ENCODE measurements at places on chromosomes 3 and 15.

DNA sequence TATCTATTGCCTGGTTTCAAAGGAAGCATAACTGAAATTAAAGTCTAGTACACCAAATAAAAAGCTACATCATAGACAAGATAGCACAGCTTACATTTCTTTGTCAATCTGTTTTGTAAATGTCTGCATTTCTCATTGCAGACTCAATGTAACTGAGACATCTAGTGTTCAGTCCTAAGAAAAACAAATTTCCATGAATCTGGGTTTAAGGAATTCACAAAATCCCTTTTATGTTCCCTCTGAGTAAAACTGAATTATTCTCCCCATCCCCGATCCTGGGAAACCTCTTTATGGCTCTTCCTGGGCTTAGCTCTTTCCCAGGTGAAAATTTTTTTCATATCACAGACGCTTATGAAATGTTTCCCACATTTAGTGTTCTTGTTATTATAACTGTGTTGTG lies 21.6 kb upstream of the RASA2 start:
- no peak overlapping the region for H3K27ac ChIP-seq
- no peaks in the 10 kb centered on the region for H3K36me3 ChIP-seq
- DNase-seq, result no peak
- no peak overlapping the region for H3K4me3 ChIP-seq
- H3K27me3 ChIP-seq, result no peaks in the 10 kb centered on the region

GRCh38 chr15:80020731-80021130 lies 38.7 kb upstream of the ZFAND6 start:
- no peaks in the 10 kb centered on the region for H3K27me3 ChIP-seq
- H3K4me1 ChIP-seq, result peaks cover 31% of the 10 kb centered on the region
- no peak for DNase-seq
- no peaks in the 10 kb centered on the region for H3K36me3 ChIP-seq

DNA sequence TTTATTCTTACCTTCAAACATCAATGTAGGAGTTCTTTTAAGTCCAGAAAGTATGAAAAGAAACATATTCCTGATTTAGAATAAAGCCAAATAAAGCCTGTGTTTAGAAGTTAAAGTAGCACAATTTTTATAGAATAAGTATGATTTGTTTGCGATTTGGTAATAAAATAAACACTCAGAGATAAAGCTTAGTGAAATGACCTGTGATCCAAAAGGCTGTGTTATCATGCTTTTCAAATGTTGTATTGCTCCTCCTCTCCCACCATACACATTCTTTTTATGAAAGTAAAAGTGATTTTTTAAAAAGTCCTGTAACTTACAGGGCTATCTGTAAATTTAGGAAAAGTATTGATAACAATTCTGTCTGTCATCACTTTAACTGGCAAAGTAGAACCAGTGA lies 138.6 kb upstream of the CGNL1 start:
- no peak for DNase-seq
- no peaks in the 10 kb centered on the region for H3K27me3 ChIP-seq
- H3K27ac ChIP-seq, result no peak overlapping the region
- H3K4me1 ChIP-seq, result no peaks in the 10 kb centered on the region

GRCh38 chr3:26353097-26353496 lies 269.5 kb upstream of the LRRC3B start:
- no peaks in the 10 kb centered on the region for H3K36me3 ChIP-seq
- H3K27ac ChIP-seq, result no peak overlapping the region
- H3K4me1 ChIP-seq, result no peaks in the 10 kb centered on the region
- H3K4me3 ChIP-seq, result no peak overlapping the region

GRCh38 chr3:132721479-132722164 lies 587 bp downstream of the NPHP3 start:
- no peak overlapping the region for H3K27ac ChIP-seq
- peak overlapping the region; percentile 62 for H3K4me3 ChIP-seq
- H3K27me3 ChIP-seq, result no peaks in the 10 kb centered on the region
- no peak for DNase-seq
- peaks cover 17% of the 10 kb centered on the region for H3K4me1 ChIP-seq

- no peaks in the 10 kb centered on the region for H3K4me1 ChIP-seq
- no peaks in the 10 kb centered on the region for H3K36me3 ChIP-seq
- H3K27me3 ChIP-seq, result no peaks in the 10 kb centered on the region
These were observed 82.9 kb upstream of the BOC start for GRCh38 chr3:113128386-113129015.

GRCh38 chr3:120473389-120473788 lies 22.6 kb upstream of the FSTL1 start:
- no peak overlapping the region for H3K4me3 ChIP-seq
- no peak for DNase-seq
- H3K36me3 ChIP-seq, result no peaks in the 10 kb centered on the region
- no peaks in the 10 kb centered on the region for H3K27me3 ChIP-seq

- peak; percentile 76 for DNase-seq
- no peaks in the 10 kb centered on the region for H3K36me3 ChIP-seq
- H3K27me3 ChIP-seq, result no peaks in the 10 kb centered on the region
- peak overlapping the region; percentile 91 for H3K27ac ChIP-seq
- peak overlapping the region; percentile 86 for H3K4me3 ChIP-seq
These were observed 827 bp downstream of the SLC25A36 start for GRCh38 chr3:140942221-140943104.

DNA sequence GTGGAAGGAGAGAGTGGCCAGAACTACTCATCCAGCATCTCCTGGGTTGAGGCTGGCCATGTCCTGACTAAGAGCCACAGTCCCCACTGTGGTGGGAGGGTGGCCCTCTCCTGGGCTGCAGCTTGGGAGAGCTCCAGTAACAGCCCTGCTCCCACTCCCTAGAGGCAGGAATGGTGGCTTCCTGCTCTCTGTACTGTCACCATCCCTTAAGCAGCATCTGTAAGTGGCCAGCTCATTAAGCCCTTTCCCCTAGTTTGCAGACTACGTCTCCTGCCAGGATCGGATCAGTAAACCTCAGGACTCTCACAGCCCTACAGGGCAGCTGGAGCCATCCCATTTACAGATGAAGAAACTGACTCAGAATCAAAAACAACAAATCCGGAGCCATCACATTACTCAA lies 30.5 kb downstream of the DNAJB8 start:
- no peaks in the 10 kb centered on the region for H3K36me3 ChIP-seq
- H3K4me1 ChIP-seq, result no peaks in the 10 kb centered on the region
- no peak overlapping the region for H3K4me3 ChIP-seq
